ENCODE measurements at places on chromosomes 12 and 14.

GRCh38 chr12:120680165-120680738 lies 6.7 kb upstream of the MLEC start:
- no peak for DNase-seq

DNA sequence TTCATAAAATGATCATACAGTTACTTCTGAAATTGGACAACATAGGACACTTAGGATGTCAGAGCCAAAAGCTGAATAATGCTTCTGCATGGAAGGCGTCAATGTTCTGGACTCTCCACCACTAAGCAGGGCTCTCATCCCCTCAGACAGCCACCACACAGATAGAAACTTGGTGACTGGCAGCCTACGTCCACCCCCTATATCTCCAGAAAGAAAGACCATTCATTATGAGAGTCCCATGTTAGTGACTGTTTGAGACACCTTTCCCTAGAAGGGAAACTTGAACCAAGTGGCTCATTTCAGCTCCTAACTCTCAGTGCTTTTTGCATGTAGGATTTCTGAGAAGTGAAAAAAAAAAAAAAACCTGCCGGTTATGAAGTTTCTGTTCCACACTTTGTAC lies 251.0 kb upstream of the FKBP4 start:
- no peak for DNase-seq

- no peak for DNase-seq
Measured at GRCh38 chr14:65228956-65229747, 126.8 kb upstream of the MAX start.

GRCh38 chr14:51432302-51432948 lies 192.4 kb downstream of the TMX1 start:
- DNase-seq: no peak

GRCh38 chr14:104580961-104581360 lies 1.4 kb downstream of the C14orf180 start:
- DNase-seq: no peak

GRCh38 chr12:6084261-6084968 lies 40.1 kb downstream of the VWF start:
- DNase-seq: no peak

DNA sequence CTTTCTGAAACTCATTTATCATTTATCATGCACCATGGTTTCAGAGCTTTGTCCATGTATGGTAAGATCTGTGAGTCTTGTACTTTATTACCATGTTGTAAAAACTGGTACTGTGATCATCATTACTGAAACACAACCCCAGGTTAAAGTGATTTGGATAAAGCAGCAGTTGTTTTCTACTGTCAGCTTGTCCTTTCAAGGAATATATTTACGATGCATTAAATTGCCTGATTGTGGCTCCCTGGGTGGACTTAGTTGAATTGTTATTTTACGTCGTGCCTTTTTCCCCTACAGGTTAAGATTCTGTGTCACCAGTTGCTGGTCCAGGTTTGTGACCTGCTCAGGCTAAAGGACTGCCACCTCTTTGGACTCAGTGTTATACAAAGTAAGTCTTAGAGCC lies 46.1 kb downstream of the FRMD6 start:
- no peak for DNase-seq

DNA sequence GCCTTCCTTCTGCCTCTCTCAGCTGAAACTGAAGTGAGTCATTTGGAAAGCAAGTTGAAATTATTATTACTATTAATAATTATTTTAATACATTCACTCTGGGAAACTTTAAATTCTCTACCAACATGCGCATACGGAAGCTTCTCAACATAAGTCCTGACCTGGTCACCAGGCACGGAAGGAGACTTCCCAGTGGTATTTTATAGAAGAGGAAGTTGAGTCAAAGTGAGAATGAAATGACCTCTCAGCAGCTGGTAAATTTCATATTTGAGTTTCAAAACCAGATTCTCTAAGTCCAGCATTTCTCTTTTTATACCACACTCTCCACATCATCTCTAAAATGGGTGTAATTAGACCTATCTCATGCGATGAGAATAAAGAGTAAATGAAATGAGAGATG lies 747.4 kb downstream of the VRK1 start:
- DNase-seq: no peak

- no peak for DNase-seq
Measured at GRCh38 chr12:66025477-66025876, 105.1 kb downstream of the LLPH start.

DNA sequence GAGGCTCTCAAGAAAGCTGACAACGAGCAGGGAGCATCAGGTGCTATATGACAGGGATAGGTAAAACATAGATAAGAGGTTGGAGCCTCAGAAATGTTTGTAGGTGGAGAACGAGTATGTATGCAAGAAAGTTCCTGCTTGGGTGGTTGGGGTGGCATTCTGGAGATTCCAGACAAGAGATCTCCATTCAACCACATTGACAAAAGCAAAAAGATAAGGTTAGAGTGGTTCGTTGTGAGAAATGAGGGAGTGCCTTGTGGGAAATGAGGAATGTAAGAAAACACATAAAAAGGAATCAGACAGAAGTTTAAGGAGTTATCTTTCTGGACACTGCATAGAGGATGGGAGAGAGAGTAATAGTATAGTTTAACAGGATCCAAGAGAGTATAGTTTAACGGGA lies 290.3 kb downstream of the DPF3 start:
- DNase-seq: no peak

DNA sequence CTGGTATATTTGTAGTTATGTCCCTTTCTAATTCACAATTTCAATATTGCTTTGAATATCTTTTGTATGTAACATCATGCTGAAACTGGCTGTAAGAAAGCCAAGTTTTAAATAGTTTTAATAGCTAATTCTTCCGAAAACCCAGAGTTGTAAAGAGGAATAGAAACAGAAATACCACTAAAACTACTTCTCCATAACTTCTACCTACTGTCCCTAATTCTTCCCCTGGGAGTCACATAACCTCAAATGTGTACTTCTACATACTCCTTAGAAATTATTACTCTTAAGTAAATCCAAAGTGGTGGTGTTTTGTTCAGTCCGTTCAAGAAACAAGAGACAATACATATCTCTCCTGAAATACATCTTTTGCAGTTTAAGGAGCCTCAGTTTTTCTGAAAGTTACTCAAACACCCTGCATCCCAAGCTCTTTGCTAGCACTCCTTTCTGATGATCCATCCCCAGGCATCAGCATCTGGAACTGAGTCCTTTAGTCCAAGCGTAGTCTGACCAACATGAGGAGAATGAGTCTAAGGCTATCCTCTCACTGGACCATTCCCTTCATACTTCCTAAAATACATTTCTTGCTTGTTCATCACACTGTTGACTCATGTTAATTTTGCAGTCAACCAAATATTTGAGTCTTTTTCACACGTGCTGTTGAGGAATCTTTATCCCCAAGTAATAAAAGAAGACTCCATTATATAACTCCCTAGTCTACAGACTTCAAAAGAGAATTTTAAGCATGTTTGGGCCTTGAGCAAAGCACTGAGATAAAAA lies 214.3 kb upstream of the NUDT4 start:
- DNase-seq: no peak

GRCh38 chr12:14934511-14934910 lies 3.8 kb downstream of the ERP27 start:
- DNase-seq: no peak

GRCh38 chr14:98138666-98139065 lies 1133.3 kb downstream of the BCL11B start:
- DNase-seq: peak; percentile 64

- no peak for DNase-seq
Measured at GRCh38 chr12:107277855-107278254, 184.5 kb upstream of the CRY1 start.

DNA sequence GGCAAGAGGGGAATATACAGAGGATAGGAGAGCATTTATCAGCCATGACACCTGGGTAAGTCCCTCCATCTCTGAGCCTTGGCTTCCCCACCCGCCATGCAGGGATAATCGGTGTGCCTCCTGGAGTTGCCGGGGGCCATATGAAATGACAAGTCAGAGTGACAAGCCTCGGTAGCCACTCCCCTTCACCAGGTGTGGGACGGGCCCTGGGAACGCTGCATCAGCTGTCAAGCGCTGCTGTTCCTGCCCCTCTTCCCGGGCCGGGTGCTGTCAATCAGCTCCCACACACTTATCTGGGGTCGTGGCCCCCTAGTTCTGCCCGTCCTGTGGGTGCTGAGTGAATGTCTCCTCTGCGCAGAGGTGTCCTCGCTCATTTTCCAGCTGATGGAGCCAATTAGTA lies 57.2 kb downstream of the MVK start:
- no peak for DNase-seq

- DNase-seq: no peak
Measured at GRCh38 chr12:85322715-85323114, 42.7 kb downstream of the ALX1 start.

DNA sequence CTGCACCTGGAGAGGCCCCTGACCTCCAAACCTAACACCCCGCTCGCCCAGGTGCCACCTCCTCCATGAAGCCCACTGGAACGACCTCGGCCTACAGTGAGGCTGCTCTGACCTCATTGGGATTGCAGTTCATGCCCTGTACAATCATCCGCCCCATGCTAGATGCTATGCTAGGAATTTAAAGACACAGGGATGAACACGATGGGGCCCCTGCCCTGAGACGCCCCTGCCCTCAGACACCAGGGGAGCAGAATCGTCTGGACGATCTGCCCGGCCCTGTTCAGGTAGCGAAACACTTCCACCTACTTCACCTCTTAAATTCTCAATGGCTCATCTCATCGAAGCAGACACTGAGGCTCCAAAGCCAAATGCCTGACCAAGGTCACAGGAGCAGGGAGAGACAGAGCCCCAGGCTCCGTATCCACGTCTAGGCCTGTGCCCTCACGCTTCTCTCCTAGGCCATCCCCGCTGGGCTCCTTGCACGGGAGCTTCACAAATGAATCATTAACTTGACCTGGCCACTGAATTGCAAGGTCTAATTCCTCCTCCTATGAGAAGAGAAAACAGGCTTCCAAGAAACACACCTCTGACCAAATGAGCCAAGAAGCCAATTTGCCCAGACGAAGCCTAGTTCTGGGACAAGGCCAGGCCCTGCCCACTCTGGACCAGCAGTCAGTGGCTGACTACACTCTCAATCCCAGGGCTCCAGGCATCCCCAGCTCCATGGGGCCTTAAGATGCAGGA lies 35.2 kb downstream of the SCARB1 start:
- no peak for DNase-seq

DNA sequence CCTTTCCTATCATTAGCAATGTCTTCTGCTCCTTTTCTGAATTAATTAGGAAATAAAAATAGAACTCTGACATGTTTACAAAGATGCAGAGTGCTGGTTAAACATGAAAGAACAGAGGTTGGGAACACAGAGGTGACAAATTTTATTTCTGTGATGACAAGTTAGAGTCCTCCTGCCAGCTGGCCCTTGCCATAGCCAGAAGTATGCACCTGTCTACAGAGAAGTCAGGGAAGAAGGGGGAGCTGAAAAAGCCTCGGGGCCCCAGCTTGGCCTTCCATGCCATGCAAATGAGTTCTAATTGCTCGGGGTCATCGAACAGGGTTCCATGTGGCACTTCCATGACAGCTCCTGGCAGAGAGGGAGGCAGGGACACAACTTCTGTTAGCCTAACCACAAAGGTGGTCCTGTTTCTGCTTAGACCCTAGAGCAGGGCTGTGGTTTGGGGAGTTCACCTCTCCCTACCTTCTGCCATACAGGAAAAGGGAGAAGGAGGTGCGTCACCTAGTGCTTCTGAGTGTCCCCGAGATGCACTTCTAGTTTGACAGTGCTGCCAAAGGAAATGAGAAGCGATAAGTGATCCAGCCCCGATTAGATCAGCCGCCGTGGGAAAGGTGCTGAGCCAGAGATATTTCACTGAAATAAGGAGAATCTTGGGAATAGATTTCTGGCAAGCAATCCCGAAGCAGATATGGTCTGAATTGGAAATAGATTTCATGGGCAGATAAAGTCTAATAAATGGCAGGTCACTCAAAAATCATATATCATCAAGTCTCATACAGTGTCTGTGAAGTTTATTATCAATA lies 155.8 kb upstream of the FOXN3 start:
- DNase-seq: no peak

GRCh38 chr12:116266631-116267349 lies 10.7 kb downstream of the MED13L start:
- no peak for DNase-seq

GRCh38 chr14:101705733-101706508 lies 55.6 kb upstream of the PPP2R5C start:
- peak; percentile 38 for DNase-seq

- no peak for DNase-seq
Measured at GRCh38 chr12:92488735-92489134, 214.1 kb upstream of the PLEKHG7 start.

DNA sequence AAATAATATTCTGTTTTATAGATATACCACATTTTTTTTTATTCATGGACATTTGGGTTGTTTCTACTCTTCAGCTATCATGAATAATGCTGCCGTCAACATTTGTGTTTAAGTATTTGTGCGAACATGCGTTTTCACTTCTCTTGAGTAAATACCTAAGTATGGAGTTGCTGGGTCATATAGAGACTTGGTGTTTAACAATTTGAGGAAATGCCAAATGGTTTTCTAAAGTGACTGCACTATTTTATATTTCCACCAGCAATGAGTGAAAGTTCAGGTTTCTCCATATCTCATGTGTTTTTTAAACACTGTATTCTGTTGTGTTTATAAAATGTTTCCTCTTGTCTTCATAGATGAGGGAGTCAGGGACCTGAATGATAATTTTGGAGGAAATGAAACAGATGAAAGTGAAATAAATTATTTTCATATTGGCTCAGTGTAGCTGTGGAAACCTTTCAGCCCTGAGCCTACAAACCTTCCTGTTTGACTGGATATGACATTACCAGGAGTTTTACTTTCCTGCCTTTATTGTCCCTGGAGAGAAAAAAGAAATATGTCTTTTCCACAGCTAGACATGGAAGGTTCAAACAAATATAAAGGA lies 26.3 kb downstream of the DAAM1 start:
- DNase-seq: no peak

- no peak for DNase-seq
Measured at GRCh38 chr12:103586791-103587370, at the start of gene STAB2. Gene STAB2, plus strand, starts transcription at chr12:103587273. Its CDS starts 204 bp downstream, at chr12:103587477.

DNA sequence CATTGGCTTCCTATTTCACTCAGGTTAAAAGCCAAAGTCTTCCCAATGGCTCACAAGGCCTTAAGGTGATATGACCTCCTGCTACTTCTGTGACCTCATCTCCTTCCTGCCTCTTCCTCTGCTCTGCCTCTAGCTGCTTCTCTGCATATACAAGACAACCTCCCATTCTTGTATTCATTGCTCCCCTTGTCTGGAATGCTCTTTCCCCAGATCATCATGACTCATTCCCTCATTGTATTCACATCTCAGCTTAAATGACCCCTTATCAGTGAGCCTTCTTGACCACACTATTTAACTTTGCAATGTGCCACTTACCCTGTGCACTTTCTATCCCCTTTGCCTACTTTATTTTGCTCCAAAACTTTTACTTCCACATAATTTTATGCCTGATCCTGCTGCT lies 90.2 kb downstream of the PPP1R12A start:
- no peak for DNase-seq

Data from stimulated activated CD4-positive, alpha-beta T cell treated with anti-CD3 and anti-CD28 coated beads, Interleukin-4, amount 100 ng/mL, for 48 hours (primary cell).